Left cardiac atrium (tissue), 4 donors: ENCODE measurements at places on chromosomes 1 and 21.

DNA sequence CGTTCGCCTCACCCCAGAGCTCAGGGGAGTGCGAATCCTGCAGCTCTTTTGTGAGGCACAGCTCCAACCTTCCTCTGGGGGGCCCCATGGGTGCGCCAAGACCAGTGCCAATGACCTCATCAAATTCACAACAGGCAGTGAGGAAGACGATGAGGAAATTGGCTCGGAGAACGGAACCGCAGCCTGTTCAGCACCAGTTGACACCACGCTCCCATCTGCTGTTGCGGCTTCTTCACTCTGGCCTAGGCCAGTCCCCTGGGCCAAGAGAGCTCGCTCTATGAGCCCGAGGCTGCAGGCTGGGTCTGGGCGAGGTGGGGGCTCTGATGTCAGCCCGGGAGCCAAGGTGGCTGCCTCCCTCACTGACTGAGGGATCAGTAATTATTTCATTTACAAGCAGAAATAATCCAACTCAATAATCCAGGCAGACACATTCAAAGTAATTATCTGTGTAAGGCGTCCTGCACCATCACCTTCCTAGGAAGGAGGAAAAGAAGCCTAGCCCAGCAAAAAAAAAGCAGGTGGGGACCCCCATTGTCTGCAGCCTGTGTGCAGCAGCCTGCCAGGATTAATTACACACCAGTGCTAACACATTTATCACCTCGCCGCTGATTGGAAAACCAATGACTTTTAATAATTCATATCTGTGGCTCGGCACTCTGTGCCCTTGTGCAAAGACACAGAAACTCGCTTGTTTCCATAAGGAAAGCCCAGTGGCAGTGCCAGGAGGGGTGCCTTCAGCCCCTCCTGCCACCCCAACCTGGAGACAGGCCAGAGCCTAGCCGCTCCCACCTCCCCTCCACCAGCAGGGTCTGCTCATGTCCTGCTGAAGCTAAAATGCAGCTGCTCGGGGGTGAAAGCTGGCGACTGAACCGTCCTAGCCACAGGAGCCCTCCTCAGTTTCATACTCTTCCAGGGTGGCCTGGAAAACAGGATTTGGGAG lies 1.9 kb downstream of the PLEKHA6 start:
- DNase-seq, result peak; percentile 60

- DNase-seq, result no peak
These were observed 10.7 kb downstream of the EXTL2 start for GRCh38 chr1:100883963-100884362.

GRCh38 chr1:159786465-159786864 lies 5.7 kb downstream of the DUSP23 start:
- no peak for DNase-seq

- no peak for DNase-seq
These were observed 18.6 kb upstream of the PAX7 start for GRCh38 chr1:18612073-18612472.

GRCh38 chr1:181119093-181119989 lies 30.8 kb downstream of the IER5 start:
- DNase-seq, result no peak

DNA sequence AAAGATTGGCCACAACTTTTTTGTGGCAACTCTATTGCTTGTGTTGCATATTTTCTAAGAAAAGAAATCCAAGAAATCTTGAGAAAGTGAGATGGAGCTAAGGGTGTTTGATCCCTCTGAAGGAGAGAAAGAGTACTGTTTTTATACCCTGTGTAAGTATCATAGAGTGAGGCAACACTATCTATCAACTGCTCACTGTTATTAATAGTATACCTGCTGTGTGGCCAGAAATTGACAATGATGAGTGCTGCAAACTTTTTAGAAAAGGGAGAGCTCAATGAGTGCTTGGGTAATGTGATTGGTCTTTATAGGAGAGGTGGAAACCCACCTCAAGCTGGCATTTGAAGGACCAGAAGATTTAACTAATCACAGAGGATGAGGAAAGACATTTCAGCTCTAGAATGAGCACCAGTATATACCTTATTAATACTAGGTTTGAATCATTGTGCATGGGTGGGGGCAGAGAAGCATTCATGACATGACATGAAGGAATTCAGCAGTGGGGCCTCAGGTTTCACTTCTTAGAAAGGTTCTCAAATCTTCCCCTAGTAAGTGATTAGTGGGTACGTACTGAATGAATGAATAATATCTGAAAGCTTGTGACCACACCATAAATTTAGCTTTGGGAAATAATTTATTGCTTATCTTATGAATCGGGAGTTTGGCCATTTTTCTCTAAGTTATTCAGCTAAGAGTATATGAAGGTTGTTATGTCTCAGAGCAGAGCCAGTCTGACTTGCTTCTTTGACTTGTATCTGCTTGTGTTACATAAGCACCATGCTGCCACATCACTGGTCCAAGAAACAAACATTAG lies 169.2 kb upstream of the SGIP1 start:
- no peak for DNase-seq

- DNase-seq, result no peak
These were observed 16.1 kb upstream of the PSMD4 start for GRCh38 chr1:151238467-151238739.

DNA sequence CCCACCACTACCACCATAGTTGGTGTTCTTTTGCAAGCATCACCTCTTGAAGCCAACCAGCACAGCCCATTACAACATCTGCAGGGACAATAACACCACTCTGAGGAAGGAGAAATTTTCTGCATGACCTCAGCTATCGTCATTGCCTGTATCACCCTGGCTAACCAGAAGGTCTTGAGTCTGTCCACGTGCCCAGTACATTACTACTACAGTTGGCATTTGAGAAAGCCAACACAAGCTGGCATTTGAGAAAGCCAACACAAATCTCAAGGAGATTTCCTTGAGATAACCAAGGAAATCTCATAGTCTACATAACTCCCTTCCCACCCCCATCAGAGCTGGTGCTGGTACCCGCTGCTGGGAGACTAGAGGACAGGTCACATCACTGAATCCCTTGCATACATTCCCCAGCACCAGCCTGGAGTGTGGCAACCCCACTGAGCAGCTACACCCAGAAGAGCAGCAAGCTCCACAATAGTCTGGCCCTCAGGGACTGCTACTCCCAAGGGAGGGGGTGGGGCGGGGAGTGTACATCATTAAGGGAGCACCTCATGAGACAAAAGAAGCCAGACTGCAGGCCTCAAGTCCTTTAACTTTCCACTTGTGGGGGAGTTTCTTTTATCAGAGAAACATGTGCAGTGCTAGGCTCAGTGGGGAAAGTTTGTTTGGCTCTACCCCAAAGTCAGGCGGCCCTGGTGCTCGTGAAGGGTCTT lies 46.0 kb upstream of the GUCA2A start:
- no peak for DNase-seq

DNA sequence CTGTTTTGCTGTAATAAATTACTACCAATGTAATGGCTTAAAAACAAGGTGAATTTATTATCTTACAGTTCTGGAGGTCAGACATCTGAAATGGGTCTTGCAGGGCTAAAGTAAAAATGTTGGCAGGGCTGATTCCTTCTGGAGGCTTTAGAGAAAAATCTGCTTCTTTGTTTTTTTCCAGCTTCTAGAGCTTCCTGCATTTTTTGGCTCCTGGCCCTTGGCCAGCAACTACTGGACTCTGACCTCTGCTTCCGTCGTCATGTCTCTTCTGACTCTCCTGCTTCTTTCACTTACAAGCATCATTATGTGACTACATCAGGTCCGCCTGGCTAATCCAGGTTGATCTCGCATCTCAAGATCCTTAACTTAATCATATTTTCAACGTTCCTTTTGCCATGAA lies 350.9 kb downstream of the S1PR1 start:
- peak; percentile 65 for DNase-seq

DNA sequence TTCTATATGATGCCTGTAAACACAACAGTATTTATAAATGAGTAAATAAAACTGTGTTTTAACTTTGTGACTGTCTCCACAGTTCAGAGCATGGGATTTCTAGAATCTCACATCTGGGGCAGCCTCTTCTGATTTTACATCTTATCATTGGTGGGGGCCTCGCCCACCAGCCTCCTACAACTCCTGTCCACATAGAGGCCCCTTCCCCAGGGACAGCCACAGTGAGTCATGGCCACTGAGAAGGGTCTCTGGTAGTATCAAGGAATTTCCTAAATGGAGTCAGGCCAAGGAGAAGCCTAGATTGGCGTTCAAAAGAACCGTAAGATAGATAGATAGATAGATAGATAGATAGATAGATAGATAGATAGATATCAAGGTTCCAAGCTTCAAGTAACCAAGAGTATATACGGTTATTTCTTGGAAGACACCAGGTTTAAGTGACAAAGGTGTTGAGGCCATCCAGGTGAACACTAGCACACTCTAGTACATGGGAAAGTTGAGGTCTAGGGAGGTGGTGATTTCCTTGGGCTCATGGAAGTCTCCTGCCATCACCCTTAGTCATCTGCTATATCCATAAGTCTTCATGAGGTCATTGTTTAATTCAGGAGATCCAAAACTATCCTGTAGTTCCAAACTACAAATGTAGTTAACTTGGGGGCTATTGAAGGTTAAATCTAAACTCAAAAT lies 121.6 kb downstream of the SYT2 start:
- DNase-seq, result no peak

DNA sequence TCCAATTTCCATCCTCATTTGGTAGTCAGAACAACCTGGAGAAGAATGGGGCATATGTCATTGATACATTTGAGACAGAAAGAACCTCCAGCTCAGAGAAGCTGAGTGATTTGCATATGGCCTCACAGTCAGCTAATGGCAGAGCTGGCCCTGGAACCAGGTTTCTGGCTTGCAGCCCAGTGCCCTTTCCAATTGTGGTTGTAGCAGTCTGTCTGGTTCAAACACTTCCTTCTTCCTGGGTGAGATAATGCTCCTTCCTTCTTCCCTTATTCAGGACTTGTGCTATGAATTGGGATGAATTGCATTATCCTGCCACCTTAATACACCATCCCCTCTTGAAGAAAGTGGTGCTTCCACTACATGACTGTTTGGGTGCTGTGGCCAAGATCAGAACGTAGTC lies 24.2 kb downstream of the SLC5A9 start:
- DNase-seq, result peak; percentile 50

DNA sequence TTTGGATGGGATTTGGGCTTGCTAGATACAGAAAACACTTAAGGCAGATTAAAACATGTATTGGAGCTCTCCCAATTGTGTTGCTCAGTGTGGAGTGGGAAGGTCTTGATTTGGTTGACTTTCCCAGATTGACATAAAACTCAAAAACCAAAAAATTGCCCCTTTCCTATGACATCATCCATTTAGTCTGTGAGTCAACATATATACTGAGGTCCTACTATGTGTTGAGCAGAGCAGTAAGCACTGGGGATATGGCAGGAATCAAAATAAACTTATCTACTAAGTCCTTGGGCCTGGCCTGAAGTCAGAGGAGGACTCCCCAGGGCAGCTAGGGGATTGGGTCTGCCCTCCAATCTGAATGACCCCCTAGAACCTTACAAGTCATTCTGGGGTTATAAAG lies 61.0 kb downstream of the CHIA start:
- DNase-seq, result no peak
